HEK293T (cell line): ENCODE measurements at places on chromosomes 5 and 9.

DNA sequence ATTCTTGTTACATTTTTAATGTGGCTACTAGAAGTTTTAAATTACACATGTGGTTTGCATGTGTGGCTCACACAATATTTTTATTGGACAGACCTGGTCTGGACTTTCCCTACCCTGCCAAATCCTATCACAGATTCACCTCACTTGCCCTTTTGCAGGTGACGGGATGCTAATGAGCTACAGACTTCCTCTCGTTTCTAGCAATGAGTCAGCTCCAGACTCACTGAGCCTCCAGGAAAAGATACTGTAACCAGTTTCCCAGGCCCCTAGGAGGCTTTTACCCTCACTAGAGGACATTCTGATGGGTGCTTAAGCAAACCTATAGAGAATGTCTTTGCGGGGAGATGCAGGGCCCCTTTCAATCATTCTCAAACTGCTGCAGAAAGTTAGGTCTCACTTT is 135.4 kb downstream of the WDR41 start:
- no peak for DNase-seq

DNA sequence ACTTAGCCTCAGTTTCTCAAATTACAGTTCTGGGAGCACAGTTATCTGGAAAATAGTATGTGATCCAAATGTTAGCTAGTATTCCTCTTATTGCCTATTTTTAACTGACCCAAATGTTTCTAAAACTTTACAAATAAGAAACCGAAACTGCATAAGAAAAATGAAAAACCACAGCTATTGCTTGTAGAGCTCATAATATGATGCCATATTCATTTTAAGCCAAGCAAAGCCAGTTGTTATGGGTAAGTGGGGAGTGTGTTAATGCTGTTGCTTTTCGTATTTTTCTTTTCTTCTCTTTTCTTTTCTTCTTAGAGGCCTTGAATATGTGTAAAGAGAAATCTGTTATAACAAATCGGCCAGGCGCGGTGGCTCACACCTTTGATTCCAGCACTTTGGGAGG is 447.4 kb upstream of the TUSC1 start:
- DNase-seq: no peak

DNA sequence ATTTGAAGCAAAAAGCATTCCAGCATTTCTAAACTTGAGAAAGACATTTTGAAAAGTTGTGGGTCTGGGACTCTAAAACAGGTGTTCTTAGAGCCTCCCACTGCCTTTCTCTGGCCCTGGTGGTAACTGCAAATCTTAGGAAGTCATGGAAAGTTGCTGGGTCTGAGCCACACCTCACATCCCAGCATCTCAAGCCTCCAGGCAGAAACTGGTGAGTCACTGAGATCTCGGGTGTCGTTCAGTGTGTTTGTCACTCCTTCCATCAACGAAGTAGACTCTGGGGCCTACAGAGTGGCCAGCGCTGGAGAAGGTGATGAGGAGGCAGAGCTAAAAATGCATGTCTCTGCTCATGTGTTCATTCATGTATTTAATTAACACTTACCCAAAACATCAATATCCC is 59.6 kb upstream of the C5orf58 start:
- no peak for DNase-seq

DNA sequence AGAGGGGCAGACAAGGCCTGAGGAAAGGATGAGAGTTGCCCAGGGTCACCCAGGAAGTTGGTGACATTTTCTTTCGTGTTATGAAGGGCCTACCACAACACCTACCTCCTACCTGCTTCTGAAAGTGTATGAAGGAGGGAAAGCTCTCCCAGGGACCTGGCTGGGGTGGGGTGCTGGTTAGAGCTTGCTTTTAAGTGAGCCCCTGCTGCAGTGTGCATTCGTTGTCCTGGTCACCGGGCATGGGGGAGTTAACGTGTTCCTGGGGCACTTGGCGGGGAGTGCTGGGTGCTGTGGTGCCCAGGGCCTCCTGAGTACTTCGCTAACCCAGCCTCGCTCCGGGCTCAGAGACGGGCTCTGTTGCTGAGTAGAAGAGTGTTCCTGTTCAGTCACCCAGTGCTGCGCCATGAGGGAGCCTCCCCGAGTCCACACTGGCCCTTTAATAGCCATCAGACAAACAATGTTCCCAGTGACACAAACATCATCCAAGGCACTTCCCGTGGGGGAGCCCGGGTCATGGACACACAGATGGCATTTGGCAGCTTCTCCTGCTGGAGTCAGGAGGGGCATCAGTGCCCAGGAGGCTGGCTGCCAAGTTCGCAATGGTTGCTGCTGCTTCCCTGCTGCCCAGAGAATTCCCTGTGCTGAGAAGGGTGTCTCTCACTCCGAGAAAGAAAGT is 85.7 kb downstream of the AMBP start:
- DNase-seq: no peak

- no peak for DNase-seq
Observed at GRCh38 chr9:99262949-99263418, 40.9 kb downstream of the SEC61B start.

- no peak for DNase-seq
Observed at GRCh38 chr9:92463387-92463786, 18.9 kb downstream of the ASPN start.

DNA sequence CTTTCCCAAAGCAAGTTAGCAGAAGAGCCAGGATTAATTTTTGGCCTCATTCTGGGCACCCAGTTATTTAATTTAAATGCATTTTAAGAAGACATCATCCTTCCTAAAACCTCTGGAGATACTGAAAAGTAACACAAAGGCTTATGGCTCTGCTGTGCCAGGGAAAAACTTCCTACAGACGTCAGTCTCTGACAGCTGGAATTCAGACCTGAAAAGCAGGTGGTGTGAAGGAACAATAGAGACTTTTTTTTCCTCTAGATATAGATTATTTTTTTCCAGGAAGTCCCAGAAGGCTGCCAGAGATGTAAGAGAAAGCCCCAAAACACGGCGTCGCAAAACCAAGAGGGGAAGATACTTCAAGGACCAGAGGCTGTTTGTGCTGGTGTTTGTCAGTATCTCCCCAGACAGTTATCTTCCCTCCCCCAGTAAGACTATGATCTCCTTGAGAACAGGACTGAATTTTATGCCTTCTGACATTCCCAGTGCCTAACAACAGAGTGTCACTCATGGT is 88.7 kb upstream of the RASEF start:
- no peak for DNase-seq

GRCh38 chr5:135829179-135829578 is 5.3 kb upstream of the SLC25A48 start:
- DNase-seq: no peak

GRCh38 chr5:81006947-81007636 is 46.9 kb downstream of the RASGRF2 start:
- no peak for DNase-seq

DNA sequence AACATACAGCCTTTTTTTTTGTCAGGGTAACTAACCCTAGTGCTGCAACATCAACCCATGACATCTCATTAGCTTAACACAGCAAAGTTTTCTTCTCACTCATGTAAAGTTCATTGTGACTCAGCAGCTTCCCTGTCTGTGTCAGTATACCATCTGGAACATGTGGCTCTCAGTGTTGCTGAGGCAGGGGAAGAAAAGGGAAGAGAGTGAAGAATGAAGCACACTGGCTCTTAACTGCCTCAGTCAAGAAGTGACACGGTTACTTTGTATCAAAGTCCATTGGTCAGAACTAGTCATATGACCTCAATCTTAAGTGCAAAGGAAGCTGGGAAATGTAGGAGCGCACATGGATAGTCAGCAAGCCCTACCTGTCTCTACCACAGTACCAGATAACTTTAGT is 185.0 kb upstream of the ELL2 start:
- DNase-seq: no peak

GRCh38 chr9:136309101-136309801 is 5.4 kb upstream of the CCDC187 start:
- no peak for DNase-seq

DNA sequence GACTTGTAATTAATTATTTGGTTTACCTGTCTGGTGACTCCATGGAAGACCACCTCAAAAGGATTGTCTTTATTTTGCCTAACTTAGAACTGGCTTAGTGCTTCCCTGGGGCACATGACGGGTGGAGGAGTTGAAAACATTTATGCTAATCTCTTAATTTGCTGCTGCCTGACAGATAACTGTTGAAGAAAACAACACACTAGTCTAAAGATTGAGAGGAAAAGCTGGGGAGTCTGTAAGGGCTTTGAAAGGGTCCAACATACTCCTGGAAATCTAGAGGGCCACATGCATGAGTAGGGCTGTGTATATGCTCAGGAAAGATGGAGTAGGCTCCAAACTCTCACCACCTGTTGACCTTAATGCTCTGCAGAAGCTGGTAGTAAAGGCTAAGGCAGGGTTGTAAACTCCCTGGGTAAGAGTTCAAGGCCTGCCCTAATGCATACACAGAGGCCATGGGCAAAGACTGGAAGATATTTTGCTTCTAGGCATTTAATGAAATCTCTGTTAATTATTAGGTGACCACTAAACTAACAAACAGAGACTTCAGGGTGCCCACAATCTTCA is 40.7 kb downstream of the NR3C1 start:
- no peak for DNase-seq

GRCh38 chr9:109496841-109497225 is 1.3 kb downstream of the PTPN3 start:
- DNase-seq: no peak
